Psoas muscle (tissue), 8 donors: ENCODE measurements at places on chromosomes 13 and 19.

- no peak for DNase-seq
These were observed 45.7 kb upstream of the RNF113B start for GRCh38 chr13:98222816-98223215.

- no peak for DNase-seq
These were observed 8.0 kb downstream of the ATP4A start for GRCh38 chr19:35555301-35556005.

DNA sequence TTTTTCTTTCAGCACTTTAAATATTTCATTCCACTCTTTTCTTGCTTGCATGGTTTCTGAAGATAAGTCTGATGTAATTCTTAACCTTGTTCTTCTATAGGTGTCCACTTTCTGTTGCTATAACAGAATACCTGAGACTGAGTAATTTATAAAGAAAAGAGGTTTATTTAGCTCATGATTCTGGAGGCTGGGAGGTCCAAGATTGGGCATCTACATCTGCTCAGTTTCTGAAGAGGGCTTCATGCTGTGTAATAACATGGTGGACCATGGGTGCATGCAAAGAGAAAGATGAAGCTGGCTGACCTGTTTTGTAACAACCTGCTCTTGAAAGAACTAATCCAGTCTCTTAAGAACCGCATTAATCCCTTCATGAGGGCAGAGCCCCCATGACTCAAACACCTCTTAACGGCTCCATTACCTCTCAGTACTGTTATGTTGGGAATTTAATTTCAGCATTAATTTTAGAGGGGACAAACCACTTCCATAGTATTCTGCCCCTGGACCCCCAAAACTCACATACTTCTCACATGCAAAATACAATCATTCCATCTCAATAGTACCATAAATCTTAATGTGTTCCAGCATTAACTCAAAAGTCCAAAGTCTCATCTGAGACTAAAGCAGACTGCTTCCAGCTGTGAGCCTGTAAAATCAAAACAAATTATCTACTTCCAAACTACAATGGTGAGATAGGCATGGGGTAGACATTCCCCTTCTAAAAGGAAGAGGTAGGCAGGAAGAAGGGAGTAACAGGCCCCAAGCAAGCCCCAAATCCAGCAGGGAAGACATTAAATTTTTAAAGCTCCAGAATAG is 9.6 kb upstream of the FGF9 start:
- no peak for DNase-seq

- DNase-seq = no peak
These were observed 2.3 kb upstream of the ZNRF4 start for GRCh38 chr19:5452594-5453565.

DNA sequence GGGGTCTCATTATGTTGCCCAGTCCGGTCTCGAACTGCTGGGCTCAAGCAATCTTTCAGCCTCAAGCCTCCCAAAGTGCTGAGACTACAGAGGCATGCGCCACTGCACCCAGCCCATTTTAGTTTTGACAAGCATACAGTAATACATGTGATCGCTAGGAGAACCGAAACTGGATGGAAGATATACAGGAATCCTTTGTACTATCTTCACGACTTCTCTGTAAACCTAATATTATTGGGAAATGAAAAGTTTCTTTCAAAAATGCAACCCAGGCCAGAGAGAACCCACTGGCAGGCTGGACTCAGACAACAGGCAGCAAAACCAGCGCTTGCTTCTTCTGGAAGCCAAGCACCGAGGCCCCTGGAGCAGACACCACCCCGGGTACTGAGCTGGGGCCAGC is 9.4 kb downstream of the C19orf12 start:
- DNase-seq = no peak

- DNase-seq = no peak
These were observed 40.0 kb downstream of the DZIP1 start for GRCh38 chr13:95604556-95604915.

DNA sequence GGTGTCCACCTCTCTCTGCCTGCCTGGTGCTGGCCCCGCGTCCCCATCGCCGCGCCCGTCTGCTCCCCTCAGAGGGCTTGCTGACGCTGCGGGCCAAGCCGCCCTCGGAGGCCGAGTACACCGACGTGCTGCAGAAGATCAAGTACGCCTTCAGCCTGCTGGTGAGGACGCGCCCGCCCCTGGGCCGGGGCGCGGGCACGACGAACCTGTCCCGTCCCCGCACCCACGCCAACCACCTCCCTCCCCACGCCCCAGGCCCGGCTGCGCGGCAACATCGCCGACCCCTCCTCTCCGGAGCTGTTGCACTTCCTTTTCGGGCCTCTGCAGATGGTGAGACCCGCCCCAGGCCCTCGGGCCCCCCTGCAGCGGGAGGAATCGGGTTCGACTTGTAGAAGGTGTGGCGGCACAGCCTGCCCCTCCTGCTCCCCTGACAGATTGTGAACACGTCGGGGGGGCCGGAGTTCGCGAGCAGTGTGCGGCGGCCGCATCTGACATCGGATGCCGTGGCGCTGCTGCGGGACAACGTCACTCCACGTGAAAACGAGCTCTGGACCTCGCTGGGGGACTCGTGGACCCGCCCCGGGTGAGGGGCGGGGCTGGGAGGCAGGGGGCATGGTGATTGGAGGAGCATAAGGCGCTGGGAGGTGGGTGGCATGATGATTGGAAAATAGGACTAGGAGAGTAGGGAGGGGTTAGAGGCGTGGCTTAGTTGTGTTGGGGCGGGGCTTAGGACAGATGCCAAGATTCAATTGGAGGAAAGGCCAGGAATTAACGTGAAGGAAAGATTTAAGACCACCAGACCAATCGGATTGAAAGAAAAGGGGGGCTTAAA is 6.6 kb downstream of the EPS8L1 start:
- DNase-seq = no peak

DNA sequence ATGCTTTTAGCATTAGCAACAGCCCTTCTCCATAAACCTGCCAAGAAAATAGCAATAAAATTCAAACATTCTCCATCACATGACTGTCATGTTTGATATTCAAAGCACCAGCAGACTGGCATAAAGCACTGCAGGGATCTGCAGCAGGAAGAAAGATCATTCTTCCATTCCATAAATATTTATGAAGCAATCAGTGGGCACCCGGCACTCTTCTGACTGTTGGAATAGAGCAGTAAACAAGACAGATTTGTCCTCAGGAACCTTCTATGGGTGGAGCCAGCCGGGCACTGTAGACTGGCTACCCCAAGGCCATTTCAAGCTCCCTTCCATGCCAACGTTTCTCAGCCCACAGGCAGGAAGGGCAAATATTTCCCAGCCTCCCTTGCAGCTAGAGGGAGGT is 25.5 kb downstream of the PLA2G4C start:
- no peak for DNase-seq

- no peak for DNase-seq
These were observed 64.5 kb upstream of the MRI1 start for GRCh38 chr19:13699786-13700185.

GRCh38 chr13:95256091-95256490 is 45.2 kb downstream of the ABCC4 start:
- no peak for DNase-seq

- DNase-seq = no peak
These were observed 1210.1 kb upstream of the SPRY2 start for GRCh38 chr13:81551036-81551435.

DNA sequence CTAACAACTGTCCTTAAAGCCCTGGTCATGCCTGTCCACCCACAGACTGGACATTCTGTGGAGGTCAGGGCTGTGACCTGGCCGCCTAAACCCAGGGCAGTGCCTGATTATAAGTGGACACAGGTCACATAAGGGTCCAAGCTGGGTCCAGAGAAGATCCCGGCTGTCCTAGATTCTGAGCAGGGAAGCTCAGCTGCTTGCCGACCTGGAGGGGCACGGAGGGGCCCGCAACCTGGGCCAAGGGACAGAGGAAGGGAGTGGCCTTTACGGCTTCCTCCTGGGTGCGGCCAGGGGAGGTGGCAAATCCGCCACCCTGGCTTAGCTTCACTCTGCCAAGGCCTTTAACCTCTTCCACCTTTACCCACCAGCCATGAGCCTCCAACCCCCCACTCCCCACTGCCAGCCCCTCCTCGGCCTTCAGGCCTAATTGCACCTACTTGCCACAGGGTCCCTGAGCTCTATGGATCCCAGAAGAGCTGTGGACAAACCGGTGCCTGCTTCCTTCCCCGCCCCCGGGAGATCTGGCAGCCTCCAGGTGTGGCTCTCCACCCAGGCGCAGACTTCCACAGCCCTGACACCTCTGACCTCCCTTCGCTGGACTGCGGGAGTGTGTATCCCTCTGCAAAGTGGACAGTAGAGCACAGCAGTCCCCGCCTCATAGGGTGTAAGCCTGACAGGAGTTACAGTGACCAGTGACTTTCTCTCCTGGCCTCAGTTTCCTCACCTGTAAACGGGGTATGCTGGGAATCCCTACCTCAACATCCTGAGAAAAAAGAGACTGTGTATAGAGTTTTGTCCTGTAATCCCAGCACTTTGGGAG is 1.7 kb downstream of the CD320 start:
- peak; percentile 15 for DNase-seq

GRCh38 chr13:57286511-57287098 is 119.6 kb downstream of the PRR20E start:
- no peak for DNase-seq

DNA sequence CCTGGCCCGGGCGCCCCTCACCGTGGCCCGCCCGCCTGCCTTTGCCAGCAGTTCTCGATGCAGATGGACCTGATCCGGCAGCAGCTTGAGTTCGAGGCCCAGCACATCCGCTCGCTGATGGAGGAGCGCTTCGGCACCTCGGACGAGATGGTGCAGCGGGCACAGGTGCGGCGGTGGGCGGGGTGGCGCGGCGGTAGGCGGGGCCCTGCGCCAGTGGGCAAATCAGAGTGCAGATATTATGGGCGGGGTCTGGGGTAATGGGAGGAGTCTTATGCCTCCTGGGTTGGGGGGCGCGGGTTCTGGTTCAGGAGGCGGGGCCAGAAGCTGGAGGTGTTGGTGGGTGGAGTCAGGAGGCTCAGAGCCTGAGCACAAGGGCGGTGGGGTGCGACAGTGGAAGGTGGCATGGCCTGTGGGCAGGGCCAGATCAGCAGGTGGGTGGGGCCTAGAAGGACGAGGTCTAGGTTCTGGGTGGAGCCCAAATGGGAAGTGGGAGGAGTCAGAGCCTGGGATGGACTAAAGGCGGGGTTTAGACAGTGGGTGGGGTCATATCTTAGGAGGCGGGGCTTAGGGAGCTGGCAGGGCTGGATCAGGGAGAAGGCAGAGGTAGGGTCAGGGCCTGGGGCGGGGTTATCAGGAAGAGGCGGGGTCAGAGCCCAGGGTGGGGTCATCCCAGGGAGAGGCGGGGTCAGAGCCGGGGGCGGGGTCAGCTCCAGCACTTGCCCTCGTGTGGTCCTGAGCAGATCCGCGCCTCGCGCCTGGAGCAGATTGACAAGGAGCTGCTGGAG is 5.6 kb downstream of the APC2 start:
- no peak for DNase-seq

DNA sequence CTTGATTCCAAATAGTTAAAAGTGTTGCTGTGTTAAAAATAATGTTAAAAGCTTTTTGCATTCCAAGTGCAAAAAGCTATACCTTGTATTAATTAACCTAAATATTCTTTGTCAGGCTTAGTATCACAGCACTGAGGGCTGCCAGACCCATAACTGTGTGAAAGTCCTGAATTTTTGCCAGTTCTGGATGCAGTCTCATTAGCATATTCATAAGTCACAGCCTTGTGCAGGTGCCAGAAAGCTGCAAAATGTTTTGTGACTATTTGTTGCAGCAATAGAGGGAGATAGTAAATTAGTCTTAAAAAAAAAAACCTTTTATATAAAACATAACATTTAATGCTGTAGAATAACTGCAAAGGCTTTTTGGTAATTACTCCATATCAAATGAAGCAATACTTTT is 56.6 kb downstream of the SLITRK1 start:
- DNase-seq = no peak
